ENCODE measurements at places on chromosomes 3 and 15. TPM values are rescaled to one million over a fixed set of nuclear protein-coding genes. Genes with fewer than 3 reads are reported as not detected.
A peak's percentile ranks its signal among the peaks of the same experiment; 100 is the strongest.

GRCh38 chr3:55203006-55203405, 275.1 kb upstream of the LRTM1 start:
- no peak for DNase-seq

DNA sequence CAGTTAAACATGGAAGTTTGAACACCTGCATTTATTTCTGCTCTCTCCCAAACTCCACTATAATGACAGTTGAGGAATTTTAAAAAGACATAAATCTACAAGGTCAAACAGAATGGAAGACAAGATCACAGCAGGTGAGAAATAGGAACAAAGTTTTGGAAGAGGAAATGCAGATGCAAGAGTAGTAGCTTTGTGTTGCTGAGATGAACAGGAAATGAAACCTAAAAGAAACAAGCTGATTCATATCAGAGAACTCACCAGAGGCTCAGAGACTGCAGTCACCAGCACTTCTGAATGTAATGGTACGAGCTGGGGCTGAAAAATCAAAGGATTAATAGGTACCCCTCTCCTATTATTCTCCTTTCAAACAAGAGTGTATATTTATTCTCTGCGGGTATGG, 459.9 kb downstream of the RAP2B start:
- DNase-seq, result no peak

GRCh38 chr3:158532099-158532734, 38.8 kb upstream of the MLF1 start:
- DNase-seq, result no peak

Gene APOD
- total RNA-seq, result 33.0 TPM

Gene FMN1
- 51.0 TPM for total RNA-seq

DNA sequence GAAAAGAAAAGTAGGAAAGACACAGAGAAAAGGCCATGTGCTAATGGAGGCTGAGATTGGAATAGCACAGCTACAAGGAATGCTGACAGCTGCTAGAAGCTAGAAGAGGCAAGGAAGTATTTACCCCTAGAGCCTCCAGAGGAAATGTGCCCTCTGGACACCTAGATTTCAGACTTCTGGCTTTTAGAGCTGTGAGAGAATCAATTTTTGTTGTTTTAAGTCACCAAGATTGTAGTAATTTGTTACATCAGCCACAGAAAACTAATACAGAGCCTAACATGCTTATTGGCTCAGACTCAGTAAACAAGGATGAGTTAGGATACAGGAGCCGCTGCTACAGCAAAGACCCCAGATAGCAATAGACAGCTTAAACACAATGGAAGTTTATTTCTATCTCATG, 33.1 kb upstream of the GLCE start:
- DNase-seq, result no peak

Gene AGBL1
- total RNA-seq, result 0.18 TPM

Gene HDC
- total RNA-seq, result 55.8 TPM

DNA sequence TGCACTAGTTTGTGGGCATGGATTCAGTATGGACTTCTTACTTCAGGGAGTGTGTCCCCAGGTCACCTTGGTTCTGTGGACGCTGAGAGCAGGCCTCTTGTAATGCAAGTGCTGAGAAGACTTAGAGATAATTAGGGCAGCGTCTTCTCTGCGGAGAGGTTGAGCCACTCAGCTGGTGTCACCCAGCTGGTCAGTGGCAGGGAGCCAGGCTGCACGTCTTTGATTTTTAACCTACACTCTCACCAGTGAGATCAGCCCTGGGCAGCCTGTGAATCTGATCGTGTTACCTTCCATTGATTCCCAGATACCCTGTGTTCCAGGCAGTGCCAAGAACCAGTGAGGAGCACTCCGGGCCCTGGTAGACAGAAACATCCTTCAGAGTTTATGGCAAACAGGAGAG, 92.6 kb downstream of the SLCO3A1 start:
- no peak for DNase-seq

GRCh38 chr3:72538070-72538745, 310.0 kb downstream of the SHQ1 start:
- DNase-seq, result no peak

Gene WDR93
- total RNA-seq, result not detected

Gene ZFAND6
- total RNA-seq, result 181 TPM

Gene ANKRD63
- total RNA-seq, result not detected

DNA sequence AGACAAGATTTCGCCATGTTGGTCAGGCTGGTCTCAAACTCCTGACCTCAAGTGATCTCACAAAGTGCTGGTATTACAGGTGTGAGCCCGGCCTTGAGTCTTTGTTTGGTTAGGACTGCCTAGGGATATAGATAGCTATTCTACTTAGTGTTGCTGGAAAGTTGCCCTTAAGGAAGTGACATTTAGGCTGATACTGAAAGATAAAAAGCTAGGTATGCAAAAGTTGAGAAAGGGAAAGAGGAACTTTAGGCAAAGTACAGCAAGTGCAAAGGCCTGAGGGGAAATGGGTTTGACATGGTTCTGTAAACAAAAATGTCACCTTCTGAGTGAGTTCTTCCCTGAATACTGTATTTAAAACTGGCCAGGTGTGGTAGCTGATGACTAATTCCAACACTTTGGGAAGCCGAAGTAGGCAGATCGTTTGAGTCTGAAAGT, 111.5 kb downstream of the ZNF609 start:
- DNase-seq, result peak; percentile 50

DNA sequence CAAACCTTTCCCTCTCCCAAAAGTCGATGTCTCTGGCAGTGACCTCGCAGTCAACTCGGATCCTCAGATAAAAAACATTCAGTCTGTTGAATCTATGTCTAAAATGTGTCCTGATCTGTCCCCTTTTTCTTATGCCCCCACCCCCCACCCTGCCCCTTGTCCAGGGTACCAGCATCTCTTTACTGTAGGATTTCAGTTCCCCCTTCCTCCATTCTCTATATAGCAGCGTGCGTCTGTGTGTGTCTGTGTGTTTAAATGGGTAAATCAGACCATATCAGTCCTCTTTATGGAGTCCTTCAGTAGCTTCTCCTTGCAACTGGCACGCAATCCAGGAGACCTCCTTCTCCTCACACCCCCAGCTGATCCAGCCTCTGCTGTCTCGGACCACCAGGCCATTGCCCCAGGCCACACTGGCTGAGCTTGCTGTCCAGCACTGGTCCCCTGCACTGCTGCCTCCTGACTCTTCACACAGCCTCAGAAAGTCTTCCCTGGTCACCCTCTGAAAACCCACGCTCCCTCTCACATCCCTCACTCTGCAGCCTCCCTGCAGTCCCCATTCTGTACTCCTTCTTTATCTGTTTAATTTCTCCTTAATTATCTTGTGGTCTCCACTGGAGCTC, 1.5 kb downstream of the LRRK1 start:
- no peak for DNase-seq

DNA sequence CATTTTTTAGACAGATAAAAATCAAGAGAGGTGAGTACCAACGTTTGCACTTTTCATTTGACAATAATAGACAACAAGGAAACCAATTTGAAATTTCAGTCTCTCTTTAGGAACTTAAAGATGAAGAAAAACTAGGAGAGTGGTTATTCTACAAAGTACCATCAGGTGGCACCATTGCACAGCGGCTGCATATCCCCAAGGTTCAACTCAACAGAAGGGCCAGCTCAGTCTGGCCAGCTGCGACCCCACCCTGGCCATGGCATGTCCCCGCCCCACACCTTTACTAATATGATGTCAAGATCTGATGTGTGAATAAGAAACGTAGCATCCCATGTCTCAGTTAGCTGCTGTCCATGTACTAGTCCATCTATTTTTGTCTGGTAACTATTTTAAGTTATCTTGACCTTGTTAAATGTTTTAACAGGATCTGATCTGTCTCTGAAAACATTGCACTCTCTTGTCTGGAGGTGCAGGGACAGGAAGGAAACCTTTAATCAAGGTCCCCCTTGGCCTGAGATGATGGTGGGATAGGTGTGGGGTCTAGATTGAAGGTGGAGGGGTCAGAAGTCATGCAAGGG, 35.5 kb upstream of the CGNL1 start:
- peak; percentile 88 for DNase-seq

DNA sequence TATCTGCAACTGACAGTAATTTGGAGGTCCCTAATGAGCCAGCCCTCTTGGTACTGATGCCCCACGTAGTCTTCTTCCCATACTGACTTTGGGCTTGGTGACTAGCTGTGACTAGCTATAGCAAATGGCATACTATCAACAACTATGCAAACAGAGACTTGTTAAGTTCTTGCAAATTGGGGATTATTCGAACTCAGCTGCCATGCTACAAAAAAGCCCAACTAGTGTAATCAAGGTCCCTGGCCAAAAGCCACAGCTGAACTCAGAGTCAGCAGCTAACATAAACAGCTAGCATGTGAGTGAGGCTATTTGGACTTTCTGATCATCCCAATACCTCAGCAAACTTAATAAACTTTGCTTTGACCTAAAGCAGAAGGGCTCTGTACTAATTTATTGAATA, 121.2 kb upstream of the PLXND1 start:
- peak; percentile 23 for DNase-seq

Gene LDHAL6B
- not detected for total RNA-seq

Gene ENTPD3
- not detected for total RNA-seq

- no peak for DNase-seq
Measured at GRCh38 chr3:159185443-159186050, 383.7 kb downstream of the MFSD1 start.

GRCh38 chr3:17115186-17115585, 230.4 kb downstream of the PLCL2 start:
- DNase-seq, result no peak

DNA sequence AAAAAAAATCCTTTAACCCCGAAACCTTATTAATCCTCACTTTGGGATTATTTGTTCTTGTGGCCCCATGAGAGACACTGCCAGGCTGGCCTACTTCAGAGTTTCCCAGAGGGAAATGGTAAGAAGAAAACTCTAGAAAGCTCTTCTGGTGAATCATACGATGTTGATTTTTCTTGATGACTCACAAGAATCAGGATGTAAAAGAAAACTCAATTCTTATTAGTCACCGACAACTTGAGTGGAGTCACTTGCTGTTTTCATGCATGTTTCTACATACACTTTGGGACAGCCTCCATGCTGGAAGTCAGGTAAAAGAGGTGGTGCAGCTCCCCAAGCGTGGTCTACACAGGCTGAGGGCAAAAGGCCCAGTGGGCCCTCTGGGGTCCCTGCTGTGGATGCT, 42.8 kb downstream of the MYO5C start:
- DNase-seq, result peak; percentile 66

GRCh38 chr15:81380668-81381067, 6.7 kb upstream of the TMC3 start:
- no peak for DNase-seq

GRCh38 chr3:48273594-48274211, 32.8 kb downstream of the ZNF589 start:
- DNase-seq, result peak; percentile 57

Gene SV2B
- not detected for total RNA-seq

GRCh38 chr3:46663591-46664135, 29.8 kb downstream of the ALS2CL start:
- peak; percentile 23 for DNase-seq

Gene FYTTD1
- 40.8 TPM for total RNA-seq

GRCh38 chr3:187748050-187748481, 2.8 kb upstream of the BCL6 start:
- peak; percentile 96 for DNase-seq

Gene UPK1B
- not detected for total RNA-seq

DNA sequence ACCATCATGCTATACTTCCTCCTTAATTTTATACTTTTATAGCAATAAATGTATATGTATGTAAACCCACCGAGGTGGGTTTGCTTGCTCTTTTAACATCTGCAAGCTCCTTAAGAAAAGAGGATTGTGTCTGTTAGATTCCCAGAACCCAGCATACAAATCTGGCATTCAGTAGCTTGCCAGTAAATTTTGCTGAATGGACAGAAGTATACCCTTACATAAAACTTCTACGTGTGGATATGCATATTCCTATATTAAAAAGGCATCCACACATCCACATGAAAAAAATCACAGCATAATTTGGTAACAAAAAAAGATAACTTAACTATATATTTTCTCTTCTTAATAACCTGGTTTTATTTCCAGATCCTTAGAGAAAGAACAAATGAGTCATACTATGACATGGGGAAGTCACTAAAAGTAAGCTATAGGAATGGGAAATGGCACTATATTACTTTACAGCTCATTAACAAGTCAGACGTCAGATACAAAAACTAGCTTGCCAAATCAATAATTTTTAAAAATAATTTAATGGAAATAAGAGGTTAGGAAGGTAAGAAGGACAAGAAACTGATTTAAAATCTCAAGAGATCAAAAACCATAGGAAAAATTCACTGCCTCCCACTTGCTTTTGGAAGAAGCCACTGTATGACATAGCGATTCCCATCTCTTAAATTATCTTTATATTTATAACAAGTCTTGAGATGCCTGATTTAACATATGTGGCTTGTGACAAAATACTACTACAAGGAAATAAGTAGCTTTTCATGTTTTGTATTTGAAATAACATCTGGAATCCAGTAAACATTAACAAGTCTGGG, 68.7 kb downstream of the SUMF1 start:
- no peak for DNase-seq

Gene SAMMSON
- total RNA-seq, result 2.6 TPM

DNA sequence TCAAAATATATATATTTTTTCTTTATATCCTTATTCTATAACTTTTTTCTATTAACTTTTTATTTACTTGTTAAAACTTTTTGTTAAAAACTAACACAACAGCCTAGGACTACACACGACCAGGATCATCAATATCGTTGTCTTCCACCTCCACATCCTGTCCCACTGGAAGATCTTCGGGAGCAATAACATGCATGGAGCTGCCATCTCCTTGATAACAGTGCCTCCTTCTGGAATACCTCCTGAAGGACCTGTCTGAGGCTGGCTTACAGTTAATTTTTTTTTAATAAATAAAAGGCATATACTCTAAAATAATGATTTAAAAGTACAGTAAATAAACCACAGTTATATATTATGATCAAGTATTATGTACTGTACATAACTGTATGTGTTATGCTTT, 58.9 kb downstream of the SFMBT1 start:
- no peak for DNase-seq

- no peak for DNase-seq
Measured at GRCh38 chr15:57358571-57358970, 17.7 kb upstream of the CGNL1 start.

DNA sequence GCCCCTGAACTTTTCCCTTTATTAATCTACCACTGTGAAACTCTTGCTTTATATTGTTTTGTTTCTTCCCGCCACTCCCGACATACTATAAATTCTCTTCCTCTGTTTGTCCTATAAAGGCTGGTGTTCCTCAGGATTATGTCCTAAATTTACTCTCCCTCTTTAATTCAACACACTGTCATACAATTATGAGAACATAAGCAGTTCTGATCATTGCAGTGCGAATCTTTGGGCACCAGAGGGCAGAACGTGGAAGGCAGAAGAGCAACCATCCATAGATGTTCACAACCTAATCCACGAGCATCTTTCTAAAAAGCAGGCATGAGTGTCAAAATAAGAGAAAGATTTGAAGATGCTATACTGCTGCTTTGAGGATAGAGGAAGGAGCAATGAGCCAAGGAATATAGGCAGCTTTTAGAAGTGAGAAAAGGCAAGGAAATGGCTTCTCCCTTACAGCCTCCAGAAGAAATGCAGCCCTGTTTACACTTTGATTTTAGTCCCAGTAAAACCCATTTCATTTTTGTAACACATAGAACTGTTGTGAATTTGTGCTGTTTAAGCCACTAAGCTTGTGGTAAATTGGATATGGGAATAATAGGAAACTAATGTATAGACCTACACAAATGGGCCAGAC, 179.4 kb downstream of the GBE1 start:
- DNase-seq, result peak; percentile 27

Data from stomach (tissue), 19 donors.